HT1080 (cell line): ENCODE measurements at places on chromosomes 7 and 10.

DNA sequence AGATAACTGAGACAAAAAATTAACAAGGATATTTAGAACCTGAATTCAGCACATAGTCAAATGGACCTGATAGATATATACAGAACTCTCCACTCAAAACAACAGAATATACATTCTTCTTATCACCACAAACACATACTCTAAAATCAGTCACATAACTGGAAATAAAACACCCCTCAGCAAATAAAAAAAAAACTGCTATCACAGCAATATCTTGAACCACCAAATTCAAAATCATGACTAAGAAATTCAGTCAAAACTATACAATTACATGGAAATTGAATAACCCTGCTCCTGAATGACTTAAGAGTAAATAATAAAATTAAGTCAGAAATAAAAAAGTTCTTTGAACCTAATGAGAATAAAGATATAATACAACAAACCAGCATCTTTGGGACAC, 30.0 kb upstream of the ZNF722 start:
- DNase-seq, result no peak

- no peak for DNase-seq
These were observed 42.5 kb downstream of the C7orf25 start for GRCh38 chr7:42869131-42870020.

DNA sequence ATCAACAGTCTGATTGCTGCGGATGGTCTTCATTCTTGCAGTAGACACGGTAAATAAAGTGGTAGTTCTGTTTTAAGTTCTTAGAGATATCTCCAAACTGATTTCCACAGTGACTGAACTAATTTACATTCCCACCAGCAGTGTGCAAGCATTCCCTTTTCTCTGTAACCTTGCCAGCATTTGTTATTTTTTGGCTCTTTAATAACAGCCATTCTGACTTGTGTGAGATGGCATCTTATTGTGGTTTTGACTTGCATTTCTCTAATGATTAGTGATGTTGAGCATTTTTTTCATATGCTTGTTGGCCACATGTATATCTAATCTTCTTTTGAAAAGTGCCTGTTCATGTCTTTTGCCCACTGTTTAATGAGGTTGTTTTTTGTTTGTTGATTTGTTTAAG, 30.2 kb upstream of the CXCL12 start:
- no peak for DNase-seq

- peak; percentile 60 for DNase-seq
These were observed 841 bp downstream of the GLUD1 start for GRCh38 chr10:87093632-87094372.
